ENCODE measurements at places on chromosomes 16 and 17.

DNA sequence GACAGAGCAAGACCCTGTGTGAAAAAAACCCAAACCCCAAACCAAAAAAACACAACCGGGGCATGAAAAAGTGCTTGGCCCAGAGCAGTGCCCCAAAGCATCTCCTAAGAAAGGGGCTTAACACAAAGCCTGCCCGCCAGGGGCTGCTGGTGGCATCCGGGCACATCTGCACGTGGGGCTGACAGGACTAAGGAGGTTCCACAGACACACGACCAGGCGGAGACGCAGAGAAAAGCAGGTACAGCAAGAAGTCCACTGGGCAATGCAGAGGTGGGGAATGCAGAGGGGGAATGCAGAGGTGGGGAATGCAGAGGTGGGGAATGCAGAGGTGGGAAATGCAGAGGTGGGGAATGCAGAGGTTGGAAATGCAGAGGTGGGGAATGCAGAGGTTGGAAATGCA, 109.2 kb downstream of the ZNF778 start:
- DNase-seq = peak; percentile 72

DNA sequence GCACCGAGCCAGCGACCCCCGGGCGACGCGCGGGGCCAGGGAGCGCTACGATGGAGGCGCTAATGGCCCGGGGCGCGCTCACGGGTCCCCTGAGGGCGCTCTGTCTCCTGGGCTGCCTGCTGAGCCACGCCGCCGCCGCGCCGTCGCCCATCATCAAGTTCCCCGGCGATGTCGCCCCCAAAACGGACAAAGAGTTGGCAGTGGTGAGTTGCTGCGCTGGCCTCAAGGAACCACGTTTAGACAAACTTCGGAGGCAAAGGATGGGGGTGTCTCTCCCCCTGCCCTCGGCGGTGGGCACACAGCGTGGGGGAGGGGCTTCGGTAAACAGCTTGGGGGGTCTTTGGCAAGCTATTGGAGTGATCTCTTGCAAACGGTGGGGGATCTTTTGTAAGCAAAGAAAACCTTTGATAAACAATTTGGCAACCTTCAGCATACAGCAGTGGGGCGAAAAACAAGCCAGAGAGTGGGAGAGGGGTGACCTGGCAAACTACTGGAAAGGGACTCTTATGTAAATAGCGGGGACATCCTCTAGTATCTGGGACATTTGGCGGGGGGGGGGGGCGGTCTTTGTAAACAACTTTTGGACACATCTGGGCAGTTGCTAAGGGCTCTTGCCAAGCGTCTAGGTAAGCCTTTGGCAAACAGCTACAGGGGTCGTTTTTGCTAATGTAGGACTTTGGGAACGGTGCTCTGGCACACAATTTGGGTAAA, 587 bp downstream of the MMP2 start:
- DNase-seq = no peak

GRCh38 chr17:63486317-63487013, 9.6 kb downstream of the ACE start:
- no peak for DNase-seq

DNA sequence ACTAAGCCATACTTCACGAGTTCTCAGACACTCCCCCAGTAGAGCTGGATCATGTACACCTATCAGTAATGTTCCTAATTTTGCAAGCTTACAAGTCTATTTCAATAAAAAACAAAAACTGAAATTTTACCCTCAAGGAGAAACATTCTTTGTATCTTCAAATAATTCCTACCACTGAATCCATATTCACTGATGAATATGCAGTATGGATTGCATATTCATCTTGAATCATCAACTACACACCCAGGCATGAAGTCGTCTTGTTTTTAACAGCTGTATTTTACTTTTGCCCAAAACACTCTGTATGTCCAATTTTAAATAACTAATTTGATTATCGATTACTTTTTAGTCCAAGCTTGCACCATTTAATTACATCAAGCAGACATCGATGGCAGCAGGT, 31.8 kb downstream of the ZDHHC7 start:
- DNase-seq = no peak

DNA sequence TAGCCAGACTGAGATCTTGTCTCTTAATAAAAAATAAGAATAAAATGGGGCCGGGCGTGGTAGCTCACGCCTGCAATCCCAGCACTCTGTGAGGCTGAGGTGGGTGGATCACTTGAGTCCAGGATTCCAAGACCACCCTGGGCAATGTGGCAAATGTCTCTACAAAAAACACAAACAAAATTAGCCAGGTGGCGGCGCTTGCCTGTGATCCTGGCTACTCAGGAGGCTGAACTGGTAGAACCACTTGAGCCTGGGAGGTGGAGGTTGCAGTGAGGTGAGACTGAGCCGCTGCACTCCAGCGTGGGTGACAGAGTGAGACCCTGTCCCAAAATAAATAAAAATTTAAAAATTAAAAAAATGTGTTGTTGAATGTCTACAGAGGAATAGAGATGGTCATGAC, 2.9 kb upstream of the DEF8 start:
- no peak for DNase-seq

DNA sequence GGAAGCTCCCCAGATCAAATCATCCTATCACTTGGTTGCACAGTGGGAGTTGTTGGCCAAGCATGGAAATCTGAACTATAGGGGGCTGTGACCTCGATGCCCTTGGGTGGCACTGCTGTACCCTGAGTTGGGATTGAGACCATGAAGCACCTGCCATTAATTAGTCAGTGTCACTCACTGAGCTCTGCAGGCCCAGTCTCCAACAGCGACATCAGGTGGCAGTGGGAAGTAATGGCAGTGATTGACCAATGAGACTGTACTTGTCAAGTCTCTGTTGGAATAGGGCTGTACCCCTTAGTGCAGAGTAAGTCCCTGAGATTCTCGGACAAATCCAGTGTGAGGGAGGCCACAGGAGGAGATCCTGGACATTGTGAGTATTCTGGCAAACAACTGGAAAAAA, 118.0 kb upstream of the RPL38 start:
- no peak for DNase-seq

DNA sequence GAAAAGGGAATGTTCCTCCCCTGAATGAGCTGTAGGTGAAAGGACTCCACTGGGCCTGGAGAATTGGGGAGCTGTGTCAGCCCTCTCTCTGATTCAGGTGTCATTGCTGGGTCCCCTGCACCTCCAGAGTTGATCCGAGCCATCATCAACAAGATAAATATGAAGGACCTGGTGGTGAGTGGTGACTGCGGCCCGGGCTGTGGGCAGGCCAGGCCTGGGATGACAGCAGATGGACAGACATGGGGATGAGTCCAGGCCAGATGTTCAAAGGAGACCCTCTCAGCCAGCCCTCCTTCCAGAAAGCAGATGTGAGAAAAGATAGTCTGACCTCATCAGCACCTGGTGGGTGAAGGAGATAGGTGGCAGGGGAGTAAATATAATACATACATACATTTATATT, 4.6 kb downstream of the CHAD start:
- peak; percentile 23 for DNase-seq

- no peak for DNase-seq
Measured at GRCh38 chr17:19716108-19717030, at the start of gene SLC47A2. TSS of gene SLC47A2 (minus strand) at chr17:19716584. CDS start at chr17:19716555, 29 bp downstream.

DNA sequence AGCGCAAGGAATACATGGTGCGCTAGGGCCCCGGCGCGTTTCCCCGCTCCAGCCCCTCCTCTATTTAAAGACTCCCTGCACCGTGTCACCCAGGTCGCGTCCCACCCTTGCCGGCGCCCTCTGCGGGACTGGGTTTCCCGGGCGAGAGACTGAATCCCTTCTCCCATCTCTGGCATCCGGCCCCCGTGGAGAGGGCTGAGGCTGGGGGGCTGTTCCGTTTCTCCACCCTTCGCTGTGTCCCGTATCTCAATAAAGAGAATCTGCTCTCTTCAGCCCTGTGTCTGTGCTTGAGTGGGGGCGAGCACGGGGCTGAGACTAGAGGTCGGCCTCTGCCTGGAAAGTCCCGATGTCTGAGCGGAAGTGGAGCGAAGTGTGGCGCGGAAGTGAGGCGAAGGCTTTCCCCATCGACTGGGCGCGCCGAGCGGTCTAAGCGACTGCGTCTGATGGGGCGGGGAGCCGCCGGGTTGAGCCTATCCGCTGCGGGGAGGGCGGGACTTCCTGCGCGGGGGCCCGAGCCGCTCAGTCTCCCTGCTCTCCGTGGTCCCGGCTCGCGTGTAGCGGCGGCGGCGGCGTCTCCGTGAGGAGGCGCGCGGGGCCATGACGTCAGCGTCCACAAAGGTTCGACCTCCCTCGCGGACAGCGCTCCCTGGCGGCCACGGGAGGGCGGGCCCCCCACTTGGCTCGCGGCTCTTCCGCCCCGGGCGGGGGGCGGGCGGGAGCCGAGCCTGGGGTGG, 2.0 kb downstream of the RNASEK start:
- peak; percentile 100 for DNase-seq

DNA sequence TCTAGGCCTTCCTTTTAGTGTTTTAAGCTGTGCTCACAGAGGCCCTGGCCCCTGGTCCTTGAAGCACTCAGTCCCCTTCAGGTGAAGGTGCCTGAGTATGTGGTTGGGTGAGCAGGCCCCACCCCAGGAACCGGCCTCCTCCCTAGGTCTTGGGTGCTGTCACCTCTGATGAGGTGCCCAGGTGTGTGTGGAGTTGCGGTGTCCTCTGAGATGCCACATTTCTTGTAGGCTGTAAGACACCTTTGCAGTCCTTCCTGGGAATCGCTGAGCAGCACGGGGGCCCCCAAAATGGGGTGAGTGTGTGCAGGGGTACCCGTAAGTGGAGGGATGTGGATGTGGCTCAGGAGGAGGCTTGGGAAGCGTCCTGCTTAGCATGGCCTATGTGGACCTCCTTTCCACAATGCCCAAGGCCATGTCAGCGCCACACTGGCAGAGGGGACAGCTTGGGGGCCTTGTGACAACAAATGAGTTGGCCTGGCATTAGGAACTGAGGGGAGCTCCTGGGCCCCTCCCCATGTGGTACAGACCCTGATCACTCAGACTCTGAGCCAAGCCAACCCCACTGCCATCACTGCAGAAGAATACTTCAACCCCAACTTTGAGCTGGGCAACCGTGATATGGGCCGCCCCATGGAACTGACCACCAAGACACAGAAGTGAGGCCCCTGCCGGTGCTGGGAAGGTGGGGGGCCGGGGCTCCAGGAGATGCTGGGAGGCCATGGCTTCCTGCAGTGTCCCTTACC, 11.2 kb downstream of the CORO6 start:
- DNase-seq = no peak

DNA sequence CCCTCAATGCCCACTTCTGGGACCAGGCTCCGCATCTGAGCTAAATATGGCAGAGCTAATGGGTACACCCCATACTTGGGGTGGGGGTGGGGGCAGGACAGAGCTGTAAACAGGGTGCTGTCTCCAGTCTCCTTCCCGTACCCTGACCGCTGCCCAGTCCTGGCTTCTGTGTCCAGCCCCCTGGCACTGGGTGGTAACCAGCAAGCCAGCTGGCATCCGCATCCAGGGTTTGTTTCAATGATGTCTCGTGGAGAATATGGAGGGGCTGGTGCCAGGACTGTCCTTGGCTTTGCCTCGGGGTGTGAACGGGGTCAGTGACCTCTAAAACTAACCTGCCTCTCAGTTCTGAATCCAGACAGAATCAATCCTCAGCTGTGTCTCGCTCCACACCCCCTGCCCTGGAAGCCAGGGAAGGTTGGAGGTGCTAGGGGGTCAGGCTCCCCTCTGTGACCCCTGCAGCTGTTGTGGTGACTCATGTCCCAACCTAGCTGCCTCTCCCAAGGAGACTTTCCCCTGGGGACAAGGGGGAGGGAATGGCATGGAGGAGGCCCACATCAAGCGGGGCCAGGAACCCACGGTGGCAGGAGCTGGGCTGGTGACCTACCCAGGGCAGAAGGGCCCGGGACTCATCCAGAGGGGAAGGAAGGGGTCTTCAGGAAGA, 1.5 kb upstream of the PNMT start:
- DNase-seq = peak; percentile 61

DNA sequence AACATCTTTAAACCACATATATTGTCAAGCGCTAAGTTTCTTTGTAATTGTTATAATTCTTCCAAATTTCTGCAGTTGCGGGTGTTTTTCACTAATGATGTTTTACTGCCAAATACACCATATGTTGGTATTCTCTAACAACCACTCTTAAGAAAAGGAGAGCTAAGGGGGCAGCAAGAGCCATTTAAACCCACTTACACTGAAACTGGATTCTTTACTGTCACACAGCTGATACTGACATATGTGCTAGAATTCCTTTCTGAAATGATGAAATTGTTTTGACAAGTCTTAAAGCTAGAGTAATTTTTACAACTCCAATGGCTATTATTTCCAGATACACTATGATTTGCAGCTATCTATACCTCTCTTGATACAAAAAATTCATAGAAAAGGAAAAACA, 483.1 kb downstream of the CDH11 start:
- DNase-seq = no peak

DNA sequence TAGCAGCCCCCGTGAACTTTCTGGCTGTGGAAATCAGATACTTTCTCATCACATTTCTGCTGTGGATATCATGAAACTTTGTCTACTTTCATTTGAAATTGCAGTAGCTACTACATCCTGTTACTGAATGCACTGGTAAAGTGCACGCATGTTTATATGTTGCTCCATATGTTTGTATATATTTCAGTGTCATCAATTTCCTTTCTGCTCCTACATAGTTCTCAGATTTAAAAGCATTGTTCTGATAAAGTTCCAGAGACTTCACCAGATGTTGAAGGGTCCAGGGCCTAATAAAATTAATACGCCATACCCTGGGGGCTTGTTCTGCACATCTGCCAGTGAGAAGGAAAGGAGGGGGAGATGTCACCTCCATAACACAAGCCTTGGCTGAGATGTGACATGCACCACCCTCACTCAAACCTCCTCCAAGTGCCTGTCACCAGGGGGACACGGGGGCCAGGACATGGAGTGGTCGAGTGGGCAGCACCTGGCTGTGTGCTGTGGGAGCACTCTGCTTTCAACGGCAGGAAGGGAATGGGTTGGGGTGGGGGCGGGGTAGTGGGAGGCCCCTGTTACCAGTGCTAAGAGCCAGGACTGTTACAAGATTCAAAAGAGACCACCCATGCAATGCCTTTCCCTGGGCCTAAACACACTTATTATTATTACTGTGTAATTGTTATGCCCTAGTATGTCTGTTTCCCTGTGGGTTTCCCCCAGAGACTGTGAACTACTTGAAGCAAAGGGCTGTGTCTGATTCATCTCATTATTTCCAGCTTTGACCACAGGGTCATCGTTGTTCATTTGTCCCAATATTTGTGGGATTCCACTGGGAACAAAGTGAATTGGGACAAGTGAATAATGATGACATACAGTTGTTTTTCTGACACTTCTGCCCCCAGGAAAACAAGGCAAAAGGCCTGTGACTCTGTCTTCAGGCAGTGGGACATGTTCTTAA, 193.4 kb downstream of the FOXL1 start:
- DNase-seq = no peak

GRCh38 chr17:11001651-11002050, 163.8 kb upstream of the PIRT start:
- DNase-seq = no peak

DNA sequence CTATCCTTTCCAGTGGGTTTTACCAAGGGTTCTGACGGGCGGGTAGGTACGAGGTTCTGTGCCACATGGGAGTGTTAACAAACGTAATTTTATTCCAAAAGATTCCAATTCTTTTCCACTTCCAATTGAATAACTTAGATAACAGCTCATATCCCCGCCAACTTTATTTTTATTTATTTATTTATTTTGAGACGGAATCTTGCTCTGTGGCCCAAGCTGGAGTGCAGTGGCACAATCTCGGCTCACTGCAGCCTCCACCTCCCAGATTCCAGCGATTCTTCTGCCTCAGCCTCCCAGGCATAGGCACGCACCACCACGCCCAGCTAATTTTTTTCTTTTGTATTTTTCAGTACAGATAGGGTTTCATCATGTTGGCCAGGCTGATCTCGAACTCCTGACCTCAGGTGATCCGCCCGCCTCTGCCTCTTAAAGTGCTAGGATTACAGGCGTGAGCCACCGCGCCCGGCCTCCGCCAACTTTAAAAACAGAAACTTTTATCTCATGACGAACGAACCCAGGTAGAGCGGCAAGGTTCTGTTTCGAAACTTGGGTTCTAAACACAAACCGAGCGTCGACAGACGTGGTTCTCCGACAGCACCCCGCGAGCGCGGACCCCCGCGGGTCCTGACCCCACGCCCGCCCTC, 613 bp downstream of the ECI1 start:
- no peak for DNase-seq

All from spleen (tissue), 13 donors.